Stimulated activated CD8-positive, alpha-beta memory T cell treated with anti-CD3 and anti-CD28 coated beads, Interleukin-4, amount 100 ng/mL, for 1 hour (primary cell): ENCODE measurements at places on chromosomes 5 and 9.

- no peak for DNase-seq
These were observed 24.4 kb upstream of the CYFIP2 start for GRCh38 chr5:157241483-157241882.

DNA sequence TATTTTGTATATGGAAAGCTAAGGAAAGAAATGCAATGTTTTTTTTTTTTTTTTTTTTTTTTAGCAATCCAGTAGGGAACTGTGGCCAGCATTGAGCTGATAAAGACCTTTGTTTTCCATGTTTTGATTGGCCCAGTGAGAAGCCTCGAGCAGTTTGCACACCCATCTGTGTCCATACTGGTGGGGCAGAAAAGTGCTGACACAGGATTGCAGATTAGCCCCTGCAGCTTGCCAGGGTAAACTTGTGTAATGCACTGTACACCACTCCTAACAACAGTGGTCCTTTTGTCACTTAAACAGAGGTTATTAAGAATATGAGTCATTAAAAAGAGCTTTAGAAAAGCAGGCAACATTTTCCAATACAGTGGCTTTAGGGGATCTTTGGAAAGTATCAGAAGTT lies 132.8 kb upstream of the CDKN2B start:
- DNase-seq, result no peak

DNA sequence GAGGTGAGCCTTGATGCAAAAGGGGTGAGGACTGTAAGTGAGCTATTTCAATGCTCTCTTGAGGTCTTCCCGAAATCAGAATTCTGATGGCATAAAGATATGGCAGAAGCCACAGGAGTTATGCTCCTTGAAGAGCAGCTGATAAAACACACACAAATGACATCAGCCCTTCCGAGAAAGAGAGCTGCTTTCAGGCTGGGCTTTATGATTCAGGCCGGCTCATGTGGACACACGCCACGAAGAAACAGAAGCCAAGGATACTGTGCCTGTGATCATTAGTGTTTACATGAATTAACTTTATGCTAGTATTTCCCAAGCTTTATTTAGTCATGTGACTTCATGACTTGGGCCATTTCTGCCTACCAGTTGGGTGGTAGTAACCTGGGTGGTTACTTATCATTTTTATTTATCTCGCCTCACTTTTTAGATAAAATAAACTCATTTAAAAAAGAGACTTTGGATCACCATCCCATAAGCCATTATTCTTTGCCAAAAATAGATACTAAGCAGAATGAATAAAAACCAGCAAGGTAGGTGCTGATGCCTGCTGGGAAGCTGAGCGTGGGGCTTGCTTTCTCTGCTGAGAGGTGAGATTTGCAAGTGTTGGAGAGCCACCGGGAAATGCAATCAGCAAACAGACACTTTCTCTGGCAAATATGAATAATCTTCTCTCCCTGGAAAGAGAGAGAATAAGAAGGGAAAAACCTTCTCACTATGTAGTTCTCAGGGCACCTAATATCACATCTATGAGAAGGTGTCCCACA lies 73.0 kb upstream of the SLC25A51 start:
- DNase-seq, result no peak

DNA sequence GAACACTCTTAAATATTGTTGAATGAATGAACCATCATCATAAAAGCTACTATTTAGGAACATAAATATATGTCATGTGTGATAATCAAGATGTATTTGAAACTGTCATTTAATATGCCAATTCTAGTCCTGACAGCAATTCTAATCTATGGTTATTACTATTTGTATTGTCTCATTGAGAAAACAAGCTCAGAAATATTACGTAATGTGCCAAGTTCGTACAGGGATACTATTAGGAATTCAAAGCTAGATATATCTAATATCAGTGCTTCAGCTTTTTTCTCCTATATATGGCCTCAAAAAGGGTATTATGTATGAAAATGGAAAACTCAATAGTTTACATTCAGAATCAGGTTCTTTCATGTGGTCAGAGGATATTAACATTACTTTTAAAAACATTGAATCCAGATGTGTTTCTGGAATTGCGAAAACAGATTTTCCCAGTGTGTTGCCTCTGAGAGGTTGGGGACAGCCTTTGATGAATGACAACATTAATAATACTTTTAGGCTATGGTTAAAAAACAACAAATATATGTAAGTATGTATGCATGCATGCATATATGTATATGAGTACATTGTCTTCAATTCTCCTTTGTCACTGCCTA lies 95.1 kb downstream of the KCTD16 start:
- no peak for DNase-seq

DNA sequence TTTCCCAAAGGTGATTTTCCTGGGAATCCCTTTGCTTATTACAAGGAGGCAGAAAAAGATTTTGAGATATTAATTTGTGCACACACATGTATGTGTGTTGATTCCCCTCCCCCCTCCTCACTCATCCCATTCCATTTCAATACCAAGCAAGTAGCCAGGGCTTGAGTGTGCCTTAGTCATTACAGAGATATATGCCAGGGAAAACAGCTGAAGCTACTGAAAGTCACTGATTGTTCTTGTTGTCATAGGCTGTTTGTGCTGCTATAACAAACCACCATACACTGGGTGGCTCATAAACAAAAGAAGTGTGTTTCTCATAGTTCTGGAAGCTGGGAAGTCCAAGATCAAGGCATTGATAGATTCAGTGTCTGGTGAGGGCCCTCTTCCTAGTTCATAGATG lies 158.6 kb downstream of the BAAT start:
- DNase-seq, result no peak

- no peak for DNase-seq
These were observed 20.7 kb upstream of the LPCAT1 start for GRCh38 chr5:1544294-1544961.

DNA sequence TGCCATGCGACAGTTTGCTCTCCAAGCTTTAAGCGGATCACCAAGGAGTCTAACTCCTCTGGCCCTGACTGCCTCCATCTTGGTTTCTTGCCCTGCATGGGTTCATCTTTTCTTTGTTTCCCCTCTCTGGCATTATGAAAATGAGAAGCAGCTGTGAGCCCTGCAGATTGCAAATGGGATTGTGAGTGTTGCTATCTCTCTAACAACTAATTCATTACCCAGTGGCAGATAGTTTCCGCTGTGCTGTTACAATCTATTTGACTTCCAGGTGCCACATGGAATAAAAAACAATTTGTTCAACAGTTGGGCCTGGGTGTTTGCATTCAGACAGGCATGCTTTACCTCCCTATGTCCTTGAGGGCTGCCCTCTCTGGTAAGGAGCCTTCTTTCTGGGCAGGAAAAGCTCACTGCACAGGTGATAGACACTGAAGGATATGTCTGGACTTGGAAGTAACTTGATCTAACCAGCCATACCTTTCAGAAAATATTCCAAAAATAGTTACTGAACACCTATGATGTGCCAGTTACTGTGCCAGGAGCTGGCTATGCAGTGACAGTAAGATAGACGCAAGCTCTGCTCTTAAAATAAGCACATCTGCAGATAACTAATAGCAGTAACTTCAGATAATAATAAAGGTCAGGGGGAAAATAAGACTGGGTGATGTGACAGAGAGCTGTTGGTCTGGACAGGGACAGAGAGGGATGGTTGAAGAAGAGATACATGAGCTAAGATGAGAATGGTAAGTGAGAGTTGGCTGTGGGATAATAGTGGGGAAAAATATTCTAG lies 40.1 kb downstream of the GRIA1 start:
- DNase-seq, result no peak
